ENCODE measurements at places on chromosomes 2 and 18. TPM values are rescaled to one million over a fixed set of nuclear protein-coding genes. Genes with fewer than 3 reads are reported as not detected.

The FBLN7 gene
- total RNA-seq, result 3.1 TPM

The POTEJ gene
- total RNA-seq, result not detected

- no peak for DNase-seq
- peaks cover 23% of the 10 kb centered on the region for H3K36me3 ChIP-seq
- H3K27me3 ChIP-seq, result no peaks in the 10 kb centered on the region
Observed at GRCh38 chr2:161238265-161238559, 70.0 kb upstream of the PSMD14 start.

- H3K4me1 ChIP-seq, result no peaks in the 10 kb centered on the region
- no peaks in the 10 kb centered on the region for H3K36me3 ChIP-seq
- H3K27me3 ChIP-seq, result peaks cover 8% of the 10 kb centered on the region
- DNase-seq, result no peak
- H3K27ac ChIP-seq, result no peak overlapping the region
Observed at GRCh38 chr18:37378336-37379010, 187.1 kb downstream of the CELF4 start.

GRCh38 chr2:233973786-233974185 lies 56.6 kb downstream of the TRPM8 start:
- H3K4me3 ChIP-seq, result no peak overlapping the region
- no peak overlapping the region for H3K27ac ChIP-seq
- H3K4me1 ChIP-seq, result no peaks in the 10 kb centered on the region
- peaks cover 19% of the 10 kb centered on the region for H3K27me3 ChIP-seq
- H3K36me3 ChIP-seq, result no peaks in the 10 kb centered on the region

DNA sequence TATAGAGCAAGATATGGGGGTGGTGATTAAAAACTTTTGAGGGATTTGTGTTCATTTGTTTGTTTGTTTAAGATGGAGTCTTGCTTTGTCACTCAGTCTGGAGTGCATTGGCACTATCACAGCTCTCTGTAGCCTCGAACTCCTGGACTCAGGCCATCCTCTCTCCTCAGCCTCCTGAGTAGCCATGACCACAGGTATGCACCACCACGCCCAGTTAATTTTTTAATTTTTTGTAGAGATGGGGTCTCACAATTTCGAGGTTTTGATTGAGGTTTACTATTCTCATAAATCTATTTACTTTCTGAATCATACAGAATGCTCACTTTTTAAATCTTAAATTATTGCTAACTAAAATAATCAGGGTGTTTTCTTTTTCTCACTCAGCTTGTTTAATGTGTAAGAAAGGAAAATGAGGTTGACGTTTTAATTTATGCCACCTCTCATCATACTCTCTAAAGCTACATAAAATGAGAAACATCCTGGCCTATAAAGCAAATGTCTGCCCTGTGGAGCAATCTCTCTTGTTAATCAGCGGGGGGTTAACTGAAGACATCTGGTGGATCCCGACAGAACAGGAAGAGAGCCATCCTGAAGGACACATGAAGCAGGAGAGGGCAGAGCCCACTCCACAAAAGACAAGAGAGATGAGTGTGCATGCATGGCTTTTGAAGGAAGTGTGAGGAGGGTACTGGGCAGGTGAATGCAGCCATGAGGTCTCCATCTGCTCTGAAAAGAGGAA lies 589.1 kb upstream of the SLC8A1 start:
- no peak overlapping the region for H3K4me3 ChIP-seq
- H3K27me3 ChIP-seq, result no peaks in the 10 kb centered on the region
- H3K36me3 ChIP-seq, result no peaks in the 10 kb centered on the region
- no peaks in the 10 kb centered on the region for H3K4me1 ChIP-seq

GRCh38 chr2:204763974-204764703 lies 218.9 kb downstream of the PARD3B start:
- no peak overlapping the region for H3K27ac ChIP-seq
- no peaks in the 10 kb centered on the region for H3K27me3 ChIP-seq
- DNase-seq, result no peak
- H3K4me1 ChIP-seq, result no peaks in the 10 kb centered on the region

DNA sequence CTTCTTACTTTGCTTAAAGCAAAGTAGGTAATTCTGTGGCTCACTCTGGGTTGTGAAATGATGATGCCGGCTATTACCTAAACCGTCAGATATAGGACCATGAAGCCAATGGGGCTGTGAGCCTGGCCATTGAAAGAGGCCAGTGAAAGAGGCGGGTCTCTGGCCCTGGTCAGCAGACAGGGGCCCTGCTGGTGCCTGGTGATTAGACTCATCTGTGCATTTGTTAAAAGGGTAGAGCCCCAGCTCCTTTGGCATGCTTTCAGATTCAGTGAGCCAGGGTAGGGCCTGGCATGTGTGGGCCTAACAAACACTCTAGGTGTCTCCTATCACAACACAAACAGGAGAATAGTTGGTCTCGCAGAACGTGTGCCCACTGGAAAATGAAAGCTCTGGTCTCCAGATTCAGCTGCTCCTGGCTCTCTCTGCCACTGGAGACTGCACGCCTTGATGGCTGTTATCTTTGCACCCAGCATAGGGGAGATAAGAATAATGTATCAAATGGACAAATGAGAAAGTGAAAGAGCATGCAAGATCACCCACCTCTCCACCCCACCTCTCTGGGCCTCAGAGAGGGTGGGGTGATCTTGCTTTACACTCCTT lies 6.9 kb downstream of the LRRC30 start:
- DNase-seq, result no peak
- no peaks in the 10 kb centered on the region for H3K4me1 ChIP-seq
- H3K27me3 ChIP-seq, result no peaks in the 10 kb centered on the region
- H3K4me3 ChIP-seq, result no peak overlapping the region
- H3K27ac ChIP-seq, result no peak overlapping the region
